HT1080 (cell line): ENCODE measurements at places on chromosomes 4 and X.

GRCh38 chrX:37765507-37765906 is 14.4 kb upstream of the CYBB start:
- no peak for DNase-seq

DNA sequence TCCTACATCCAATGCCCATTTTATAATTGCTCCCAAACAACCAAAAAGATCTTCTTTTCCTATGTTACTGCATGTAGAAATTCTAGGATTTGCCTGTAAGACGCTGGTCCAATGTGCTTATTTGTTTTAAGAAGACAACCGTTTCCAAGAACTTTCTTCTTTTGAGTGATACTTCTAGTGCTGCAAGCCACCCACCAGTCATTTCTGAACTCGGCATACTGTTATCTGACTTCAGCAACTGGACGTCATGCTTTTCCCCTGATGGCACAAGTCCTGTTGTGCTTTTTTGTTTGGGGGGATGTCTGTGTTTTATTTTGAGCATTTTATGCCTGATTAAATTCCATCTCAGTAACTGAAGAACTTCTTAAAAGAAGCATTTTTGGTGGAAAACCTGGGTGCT is 16.0 kb upstream of the RAP1GDS1 start:
- no peak for DNase-seq

DNA sequence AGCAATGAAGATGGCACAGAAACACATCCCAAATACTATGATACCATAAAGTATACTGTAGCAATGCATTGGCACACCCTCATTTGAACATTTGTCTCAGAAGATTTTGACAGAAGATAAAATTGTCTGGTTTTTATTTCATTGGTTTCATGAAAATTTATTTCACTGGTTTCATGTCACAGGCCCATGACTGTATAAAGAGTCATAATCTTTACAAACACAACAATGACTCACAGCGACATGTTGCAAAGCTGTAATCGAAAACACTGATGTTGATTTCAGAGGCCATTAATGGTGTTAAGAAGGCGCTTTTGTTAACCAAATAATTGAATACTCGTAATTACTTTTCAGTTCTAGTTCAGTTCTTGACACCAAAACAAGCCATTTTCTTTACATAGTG is 8.1 kb upstream of the DTHD1 start:
- no peak for DNase-seq

- DNase-seq, result peak; percentile 26
Observed at GRCh38 chrX:129606918-129607317, 47.8 kb downstream of the APLN start.

DNA sequence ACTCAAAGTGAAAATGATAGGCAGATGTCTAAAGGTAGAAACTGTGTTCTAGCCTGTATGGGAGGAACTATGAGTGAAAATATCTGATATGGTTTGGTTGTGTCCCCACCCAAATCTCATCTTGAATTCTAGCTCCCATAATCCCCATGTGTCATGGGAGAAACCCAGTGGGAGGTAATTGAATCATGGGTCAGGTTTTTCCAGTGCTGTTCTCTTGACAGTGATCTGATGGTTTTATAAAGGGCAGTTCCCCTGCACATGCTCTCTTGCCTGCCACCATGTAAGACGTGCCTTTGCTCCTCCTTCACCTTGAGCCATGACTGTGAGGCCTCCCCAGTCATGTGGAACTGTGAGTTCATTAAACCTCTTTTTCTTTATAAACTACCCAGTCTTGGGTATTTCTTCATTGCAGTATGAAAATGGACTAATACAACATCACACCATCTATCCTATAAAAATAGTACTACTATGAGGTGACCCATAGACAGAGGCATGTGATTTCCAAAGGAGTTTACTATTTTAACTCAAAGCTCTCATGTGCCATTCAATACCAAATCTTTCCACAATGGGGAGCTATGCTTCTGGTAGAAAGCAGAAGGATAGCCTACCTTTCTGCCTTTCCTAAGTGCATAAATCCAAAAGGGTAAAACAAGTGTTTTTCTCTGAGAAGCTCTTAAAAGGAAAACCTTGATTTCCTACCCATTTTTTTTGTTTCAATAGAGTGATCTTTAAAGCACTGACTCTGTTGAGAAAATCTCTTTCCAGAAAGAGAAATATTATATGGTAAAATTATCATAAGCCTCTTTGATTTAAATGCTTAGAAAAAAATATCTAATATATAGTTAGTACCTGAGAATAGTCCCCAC is 38.8 kb downstream of the SEC31A start:
- peak; percentile 23 for DNase-seq

DNA sequence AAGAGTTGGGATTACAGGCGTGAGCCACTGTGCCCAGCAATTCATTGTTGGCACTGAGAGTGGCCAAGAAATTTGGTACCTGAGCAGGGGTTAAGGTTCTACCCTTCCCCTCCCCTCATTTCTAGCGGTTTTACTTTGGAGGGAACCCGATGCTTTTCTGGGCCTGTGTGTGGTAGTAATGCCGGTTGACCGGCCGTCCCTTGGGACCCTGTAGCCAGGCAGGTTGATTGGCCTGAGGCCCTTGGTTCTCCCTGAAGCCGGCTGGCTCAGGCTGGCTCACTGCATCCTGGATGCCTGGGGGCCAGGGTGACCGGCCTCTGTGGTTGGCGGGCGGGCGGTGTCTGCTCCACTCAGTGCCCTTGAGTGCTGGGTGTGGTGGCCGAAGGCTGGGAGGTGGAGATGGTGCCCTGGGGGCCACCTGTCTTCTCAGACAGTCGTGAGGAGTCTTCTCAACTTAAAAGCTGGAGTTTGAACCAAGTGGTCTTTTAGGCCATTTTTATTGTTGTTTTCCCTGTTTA is 45.6 kb downstream of the RGS12 start:
- DNase-seq, result no peak

GRCh38 chr4:37320513-37321235 is 76.1 kb downstream of the NWD2 start:
- DNase-seq, result no peak

- DNase-seq, result peak; percentile 93
Observed at GRCh38 chr4:11632483-11632882, 203.8 kb upstream of the HS3ST1 start.

DNA sequence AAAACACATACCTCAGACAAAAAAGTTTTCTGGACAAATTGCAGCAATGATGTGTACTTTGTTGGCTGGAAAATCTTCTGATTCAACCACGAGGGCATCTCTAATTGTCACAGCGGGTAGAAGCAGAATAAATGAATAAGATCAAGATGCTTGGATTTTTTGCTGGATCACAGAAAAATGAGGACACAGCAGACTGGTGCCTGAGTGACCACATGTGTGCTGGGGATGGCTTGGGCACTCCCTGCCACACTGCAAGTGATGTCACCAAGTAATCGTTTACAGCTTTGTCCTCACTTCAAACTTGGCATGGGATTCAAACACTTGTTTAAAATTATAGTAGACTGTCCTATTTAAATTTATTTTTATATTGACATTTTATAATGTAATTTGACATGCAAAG is 557.0 kb downstream of the SPRY1 start:
- DNase-seq, result no peak

DNA sequence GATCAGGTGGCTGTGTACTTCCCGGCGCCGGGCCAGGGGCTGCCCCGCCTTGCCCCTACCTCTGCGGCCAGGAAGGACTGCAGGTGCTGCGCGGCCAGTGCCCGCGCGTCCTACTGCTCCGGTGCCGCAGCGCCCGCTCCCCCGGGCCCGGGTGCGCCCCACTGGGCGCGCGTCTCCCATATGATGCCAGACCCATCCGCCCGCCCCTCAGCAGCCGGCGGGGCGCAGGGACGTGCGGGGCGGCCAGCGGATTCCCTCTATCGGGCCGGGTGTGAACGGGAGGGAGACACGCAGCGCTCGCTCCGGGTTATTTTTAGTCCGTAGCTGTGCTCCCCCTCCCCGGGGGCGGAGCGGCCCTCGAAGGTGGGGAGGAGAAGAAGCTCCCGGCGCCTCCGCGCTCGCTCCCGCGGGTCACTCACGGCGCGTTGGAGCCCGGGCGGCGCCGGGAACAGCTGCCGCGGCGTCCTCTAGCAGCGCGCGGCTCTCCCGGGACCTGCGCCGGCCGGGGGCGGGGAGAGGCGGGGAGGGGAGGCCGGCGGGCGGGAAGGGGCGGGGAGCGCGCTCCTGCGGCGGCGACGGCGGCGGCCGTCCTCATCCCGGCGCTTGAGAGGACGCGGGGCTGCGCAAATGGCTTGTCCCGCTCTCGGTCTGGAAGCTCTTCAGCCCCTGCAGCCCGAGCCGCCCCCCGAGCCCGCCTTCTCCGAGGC is 103.6 kb downstream of the UCHL1 start:
- DNase-seq, result peak; percentile 62

DNA sequence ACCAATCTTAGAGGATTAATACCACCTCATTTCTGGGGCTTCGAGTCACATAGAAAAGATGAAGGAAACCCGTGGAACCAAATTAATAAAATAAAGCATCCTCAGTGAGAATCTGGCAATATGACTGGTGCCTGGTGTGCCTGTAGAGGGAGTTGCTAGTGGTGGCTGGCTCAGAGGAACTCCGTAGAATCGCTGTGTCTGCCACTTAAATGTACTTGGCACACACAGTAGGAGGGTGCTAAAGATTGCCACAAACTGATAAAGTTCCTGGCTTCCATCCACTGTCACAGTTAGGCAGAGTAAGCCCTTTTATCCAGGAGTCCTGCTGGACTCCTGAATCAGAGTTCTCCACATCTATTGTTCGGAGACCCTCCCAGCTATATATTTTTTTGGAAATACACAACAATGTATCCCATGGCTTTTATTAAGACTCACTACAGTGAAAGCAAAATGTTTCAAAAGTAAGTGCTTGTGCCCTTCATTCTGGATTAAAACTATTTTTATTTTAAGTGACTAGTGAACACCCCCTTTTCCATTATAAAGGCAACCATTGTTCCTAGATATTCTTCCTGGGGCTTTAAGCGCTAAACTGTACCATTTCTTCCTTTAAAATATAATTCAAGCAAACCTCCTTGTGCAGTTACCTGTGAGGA is 56.6 kb downstream of the KIF4A start:
- no peak for DNase-seq

GRCh38 chr4:88791274-88791673 is 93.6 kb upstream of the NAP1L5 start:
- DNase-seq, result peak; percentile 43

GRCh38 chrX:110317061-110317819 is 645 bp downstream of the AMMECR1 start:
- peak; percentile 3 for DNase-seq

DNA sequence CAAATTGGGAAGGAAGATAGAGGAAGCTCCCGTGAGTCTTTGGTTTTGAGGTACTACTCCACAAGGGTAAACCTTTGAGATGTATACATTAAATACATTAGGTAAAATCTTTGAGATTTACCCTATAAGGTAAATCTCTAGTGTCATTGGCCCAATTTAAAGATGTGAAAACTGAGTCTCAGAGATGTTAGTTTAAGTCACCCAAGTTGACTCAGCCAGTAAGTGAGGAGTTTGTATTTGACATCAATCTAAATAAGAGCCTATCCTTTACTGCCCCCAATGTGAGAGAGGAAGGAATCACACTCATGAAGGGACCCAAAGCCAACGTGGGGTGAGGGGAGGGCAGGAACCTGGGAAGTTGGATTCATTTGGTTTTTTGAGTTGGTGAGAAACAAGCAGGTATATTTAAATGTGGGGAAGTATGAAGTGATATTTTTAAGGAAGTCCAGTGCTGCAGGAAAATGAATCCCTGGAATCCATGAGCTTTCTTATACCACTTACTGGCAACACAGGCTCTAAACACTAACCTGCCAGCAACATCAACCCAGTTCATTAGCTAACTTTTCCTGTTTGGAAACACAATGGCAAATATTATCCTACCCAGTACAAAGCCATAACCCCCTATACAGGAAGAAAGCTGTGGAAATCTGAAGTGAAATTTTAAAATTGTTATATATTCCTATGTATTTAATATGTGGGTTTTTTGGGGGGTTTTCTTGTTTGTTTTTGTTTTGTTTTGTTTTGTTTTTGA is 55.3 kb downstream of the PALLD start:
- DNase-seq, result peak; percentile 50

GRCh38 chr4:148034813-148035212 is 302.9 kb downstream of the ARHGAP10 start:
- DNase-seq, result no peak

DNA sequence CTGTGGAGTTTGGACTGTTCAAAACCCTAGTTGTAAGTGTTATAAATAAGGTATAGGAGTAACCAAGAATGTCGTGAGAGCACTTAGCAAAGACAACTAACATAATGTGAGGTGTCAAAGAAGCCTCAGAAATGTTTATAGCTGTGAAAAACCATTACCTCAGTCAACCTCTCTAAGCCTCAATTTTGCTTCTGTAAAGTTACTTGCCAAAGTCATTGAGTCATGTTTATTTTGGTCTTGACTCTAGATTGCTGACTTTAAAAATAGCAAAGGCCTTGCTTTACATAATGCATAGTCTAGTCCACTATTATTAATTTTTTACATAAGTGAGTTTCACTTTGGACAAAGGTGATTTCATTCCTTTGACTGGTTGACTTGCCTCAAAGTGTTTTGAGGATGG is 257.6 kb upstream of the CXXC4 start:
- no peak for DNase-seq

- no peak for DNase-seq
Observed at GRCh38 chr4:158652920-158653319, 18.8 kb downstream of the C4orf46 start.

- no peak for DNase-seq
Observed at GRCh38 chrX:119094819-119095218, 22.0 kb downstream of the CT47C1 start.

DNA sequence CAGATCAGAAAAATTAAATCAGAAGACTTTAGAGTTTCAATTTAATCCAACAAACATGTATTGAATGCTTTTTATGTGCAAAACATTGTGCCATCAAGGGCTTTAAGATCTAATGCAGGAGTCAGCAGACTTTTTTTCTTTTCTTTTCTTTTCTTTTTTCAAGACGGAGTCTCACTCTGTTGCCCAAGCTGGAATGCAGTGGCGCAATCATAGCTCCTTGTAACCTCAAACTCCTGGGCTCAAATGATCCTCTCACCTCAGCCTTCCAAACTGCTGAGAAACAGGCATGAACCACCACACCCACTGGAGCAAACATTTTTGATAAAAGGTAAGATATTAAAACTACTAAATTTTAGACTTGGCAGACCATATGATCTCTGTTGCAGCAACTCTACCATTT is 24.6 kb upstream of the LRBA start:
- no peak for DNase-seq

GRCh38 chrX:34238896-34239295 is 106.8 kb upstream of the FAM47A start:
- peak; percentile 1 for DNase-seq
